Psoas muscle (tissue), 8 donors: ENCODE measurements at places on chromosomes 11 and 22. TPM values are rescaled to one million over a fixed set of nuclear protein-coding genes. Genes with fewer than 3 reads are reported as not detected.

The OR51B2 gene
- total RNA-seq, result not detected

The CASP12 gene
- total RNA-seq, result not detected

The GPHA2 gene
- not detected for total RNA-seq

The IGHMBP2 gene
- 12.3 TPM for total RNA-seq

The PATE4 gene
- not detected for total RNA-seq

The SLN gene
- total RNA-seq, result 8,637 TPM

The TEX12 gene
- not detected for total RNA-seq

The RAB3IL1 gene
- total RNA-seq, result 5.9 TPM

The SEC14L2 gene
- 1.9 TPM for total RNA-seq

The MAML2 gene
- total RNA-seq, result 2.3 TPM

The TMEM121B gene
- total RNA-seq, result 0.80 TPM

The IFITM1 gene
- total RNA-seq, result 44.0 TPM

The SLC3A2 gene
- total RNA-seq, result 187 TPM

The KCNA4 gene
- not detected for total RNA-seq

The OR8D4 gene
- total RNA-seq, result not detected

The GRM5 gene
- not detected for total RNA-seq

The RAB36 gene
- 0.56 TPM for total RNA-seq

The OR52H1 gene
- total RNA-seq, result not detected

The KRTAP5-1 gene
- total RNA-seq, result not detected

The ROBO4 gene
- 16.5 TPM for total RNA-seq

The CCDC88B gene
- 1.4 TPM for total RNA-seq

The KCNK7 gene
- total RNA-seq, result not detected

The APOA4 gene
- not detected for total RNA-seq

The OR52I1 gene
- not detected for total RNA-seq

The LMF2 gene
- 16.7 TPM for total RNA-seq

The SIK3 gene
- 45.4 TPM for total RNA-seq

The NRXN2 gene
- total RNA-seq, result 1.4 TPM

The YDJC gene
- 5.4 TPM for total RNA-seq

The IGF2 gene
- 112 TPM for total RNA-seq

The SLC17A6 gene
- not detected for total RNA-seq

The KCNJ11 gene
- 173 TPM for total RNA-seq

The TTLL1 gene
- 1.2 TPM for total RNA-seq

The B3GAT3 gene
- total RNA-seq, result 11.8 TPM

The KCNE3 gene
- 1.0 TPM for total RNA-seq

The SYT13 gene
- total RNA-seq, result 0.11 TPM

The C1QTNF5 gene
- 9.6 TPM for total RNA-seq
